ENCODE measurements at places on chromosomes 3 and 15.

GRCh38 chr3:187918081-187918644 is 172.9 kb upstream of the BCL6 start:
- no peak for DNase-seq

DNA sequence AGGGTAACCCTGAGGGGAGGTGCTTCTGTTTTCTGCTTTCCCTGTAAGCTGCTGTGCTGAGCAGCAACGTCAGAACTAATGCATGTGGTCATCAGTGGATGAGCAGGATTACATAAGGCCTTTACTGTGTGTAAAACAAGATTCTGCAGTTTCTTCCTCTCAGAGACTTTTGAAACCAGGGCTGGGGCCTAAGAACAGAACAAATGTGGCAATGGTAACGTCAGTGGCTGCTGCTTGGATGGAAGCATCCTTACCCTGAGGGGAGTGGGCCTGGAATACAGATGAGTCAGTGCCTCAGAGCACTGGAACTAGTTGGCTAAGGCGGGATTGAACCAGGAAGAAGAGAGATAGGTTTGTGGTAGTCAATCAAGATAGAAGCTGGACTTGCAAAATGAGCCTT is 180.2 kb upstream of the KCNH8 start:
- DNase-seq, result no peak

- no peak for DNase-seq
Measured at GRCh38 chr15:88624156-88624970, 3.2 kb downstream of the AEN start.

- DNase-seq, result no peak
Measured at GRCh38 chr15:41822957-41823356, 4.9 kb upstream of the JMJD7 start.

- DNase-seq, result no peak
Measured at GRCh38 chr3:193783166-193783896, 190.3 kb downstream of the OPA1 start.

DNA sequence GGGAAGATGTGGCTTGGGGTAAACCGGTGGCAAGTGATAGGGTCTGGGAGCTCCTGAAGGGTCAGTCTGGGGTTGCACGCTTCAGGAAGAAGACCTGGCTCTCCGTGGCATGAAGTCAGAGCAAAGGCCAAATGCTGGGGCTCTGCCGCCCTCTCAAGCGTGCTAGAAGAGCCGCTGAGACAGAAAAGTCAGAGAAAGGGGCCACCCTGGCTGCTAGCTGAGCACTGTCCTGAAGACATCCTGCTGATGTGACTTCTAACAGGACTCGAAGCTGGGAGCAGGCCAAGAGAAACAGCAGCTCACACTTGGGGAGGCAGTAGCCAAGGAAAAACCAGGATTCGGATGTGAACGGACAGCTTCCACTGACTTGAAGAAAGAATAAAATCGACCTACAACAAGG is 270.4 kb downstream of the OCA2 start:
- DNase-seq, result no peak

- DNase-seq, result no peak
Measured at GRCh38 chr3:11335056-11335608, 62.9 kb downstream of the ATG7 start.

DNA sequence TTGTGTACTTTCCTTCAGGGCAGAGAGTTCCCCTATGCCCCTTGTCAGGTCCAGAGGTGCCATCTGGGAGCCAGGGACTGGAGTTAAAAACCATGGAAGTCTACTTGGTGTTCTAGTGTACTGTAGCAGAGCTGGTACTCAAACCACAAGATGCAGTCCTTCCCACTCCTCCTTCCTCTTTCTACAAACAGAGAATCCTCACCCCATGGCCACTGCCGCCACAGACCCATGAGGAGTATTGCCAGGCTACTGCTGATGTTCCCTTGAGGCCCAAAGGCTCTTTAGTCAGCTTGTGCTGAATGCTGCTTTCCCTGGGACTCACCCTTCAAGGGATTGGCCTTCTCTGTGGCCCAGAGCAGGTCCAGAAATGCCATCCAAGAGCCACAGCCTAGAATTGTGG is 229.2 kb upstream of the ZPLD1 start:
- no peak for DNase-seq

DNA sequence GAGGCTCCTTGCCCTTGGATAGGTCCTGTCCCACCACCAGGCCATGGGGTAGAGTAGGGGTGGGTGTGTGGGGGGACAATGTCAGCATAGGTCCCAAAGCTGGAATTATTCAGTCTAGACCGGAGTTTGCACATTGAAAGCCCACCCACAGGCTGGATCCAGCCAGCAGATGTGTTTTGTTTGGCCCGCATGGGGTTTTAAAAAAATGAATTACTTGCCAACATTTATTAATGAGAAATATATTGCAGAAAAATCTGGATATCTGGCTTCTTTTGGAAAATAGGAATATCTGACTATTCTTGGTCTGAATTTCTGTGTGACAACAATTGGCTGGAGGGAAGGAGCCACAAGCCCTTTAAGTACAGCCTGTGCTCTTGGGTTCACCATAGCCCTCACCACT is 17.3 kb upstream of the LRIG1 start:
- no peak for DNase-seq

GRCh38 chr3:115478359-115478758 is 145.0 kb upstream of the GAP43 start:
- DNase-seq, result no peak

GRCh38 chr3:187743195-187744141 is 1.8 kb downstream of the BCL6 start:
- peak; percentile 56 for DNase-seq

GRCh38 chr3:72247645-72248388 is 462.9 kb upstream of the PROK2 start:
- DNase-seq, result no peak

DNA sequence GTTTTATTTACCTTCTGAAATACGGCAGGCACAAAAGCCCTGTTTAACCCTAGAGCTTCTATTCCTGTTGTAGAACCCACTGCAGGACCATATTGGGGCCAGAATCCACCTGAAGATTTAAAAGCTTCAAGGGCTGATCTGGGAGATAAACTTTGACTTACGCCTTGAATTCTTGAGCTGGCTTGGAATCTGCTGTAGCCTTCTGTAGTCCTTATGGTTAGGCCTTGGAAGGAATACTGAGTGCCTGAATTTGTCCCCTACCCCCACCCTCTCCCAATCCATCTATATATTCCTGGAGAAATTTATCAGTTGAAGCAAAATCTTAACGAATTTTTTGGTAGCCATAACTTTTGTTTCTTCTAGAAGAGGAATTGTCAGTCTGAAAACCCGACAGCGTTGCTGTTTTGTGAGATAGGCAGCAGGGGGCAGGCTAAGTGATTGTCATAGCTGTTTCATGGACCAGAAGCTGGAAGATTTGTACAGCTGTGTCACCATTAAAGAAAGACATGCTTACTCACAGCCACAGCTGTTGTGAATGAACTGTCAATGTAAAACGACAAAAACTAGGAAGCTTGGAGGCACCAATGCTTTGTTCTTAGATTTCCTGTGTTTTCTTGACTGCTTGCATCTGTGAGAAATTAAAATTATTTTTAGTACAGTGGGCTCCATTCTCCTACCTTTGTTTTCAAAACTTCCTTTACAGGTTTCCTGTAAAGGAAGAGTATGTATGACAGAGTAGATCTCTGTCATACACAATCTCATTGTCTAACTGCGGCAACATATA is 12.8 kb downstream of the LXN start:
- DNase-seq, result peak; percentile 20

GRCh38 chr15:96346409-96346970 is 16.0 kb downstream of the NR2F2 start:
- no peak for DNase-seq

GRCh38 chr15:62676891-62677290 is 365.7 kb upstream of the TPM1 start:
- no peak for DNase-seq

DNA sequence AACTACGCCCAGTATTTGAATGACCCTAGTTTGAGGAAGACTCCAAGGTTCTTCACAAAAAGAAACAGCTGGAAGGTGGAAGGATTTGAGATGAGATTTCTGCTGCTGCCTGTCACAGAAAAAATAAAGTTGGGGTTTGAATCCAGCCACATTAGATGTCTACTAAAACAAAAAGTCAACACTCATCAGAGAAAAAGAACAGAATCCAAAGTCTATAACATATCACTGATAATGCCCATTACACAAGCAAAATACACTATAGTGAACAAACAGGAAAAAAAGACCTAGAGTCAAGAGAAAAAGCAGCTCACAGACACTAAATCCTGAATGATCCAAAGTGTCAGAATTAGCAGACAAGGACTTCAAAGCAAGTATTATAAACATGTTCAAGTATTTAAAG is 56.0 kb downstream of the RFX7 start:
- no peak for DNase-seq

GRCh38 chr3:186962445-186962844 is 32.1 kb downstream of the ST6GAL1 start:
- no peak for DNase-seq

All from stimulated activated CD8-positive, alpha-beta memory T cell treated with anti-CD3 and anti-CD28 coated beads, Interleukin-15, amount 100 ng/mL, for 48 hours (primary cell).